ENCODE measurements at places on chromosomes 11 and 22. TPM values are rescaled to one million over a fixed set of nuclear protein-coding genes. Genes with fewer than 3 reads are reported as not detected.

DNA sequence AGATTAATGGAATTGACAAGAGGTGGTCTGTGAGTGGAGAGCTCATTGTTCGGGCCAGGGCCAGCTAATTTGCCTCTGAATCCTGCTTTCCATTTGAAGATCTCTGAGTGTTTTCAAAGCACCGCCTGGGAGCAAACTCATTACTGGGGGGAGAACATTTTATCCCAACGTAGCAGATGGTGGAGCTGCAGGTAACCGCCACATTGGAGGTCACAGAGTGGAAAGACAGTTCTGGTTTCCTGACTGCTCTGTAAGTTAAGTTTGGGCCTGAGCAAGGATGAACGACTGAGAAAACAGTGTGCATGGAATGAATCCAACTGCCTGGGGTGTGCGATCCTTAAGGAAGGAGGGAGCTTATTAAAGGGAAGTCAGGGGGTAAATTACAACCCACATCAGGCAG, 30.5 kb downstream of the LMO2 start:
- no peak for DNase-seq

- DNase-seq = no peak
Observed at GRCh38 chr11:102345904-102346303, 1.1 kb upstream of the BIRC2 start.

DNA sequence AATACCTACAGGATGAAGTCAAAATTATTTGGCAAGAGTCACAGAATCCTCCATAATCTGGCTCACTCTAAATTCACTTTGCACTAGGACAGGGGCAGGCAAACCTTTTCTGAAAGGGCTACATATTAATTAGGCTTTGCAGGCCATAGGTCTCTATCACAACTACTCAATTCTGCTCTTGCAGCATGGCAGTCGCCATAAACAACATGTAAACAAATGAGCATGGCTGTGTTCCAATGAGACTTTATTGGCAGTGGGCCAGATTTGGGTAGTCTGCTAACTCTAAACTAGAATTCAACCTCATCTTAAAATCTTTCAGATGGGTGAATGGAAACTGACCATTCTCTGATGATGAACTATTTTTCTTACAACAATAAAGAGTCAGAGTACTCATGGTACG, 5.8 kb downstream of the THRSP start:
- no peak for DNase-seq

- no peak for DNase-seq
Observed at GRCh38 chr11:44823006-44823405, 96.2 kb downstream of the TSPAN18 start.

DNA sequence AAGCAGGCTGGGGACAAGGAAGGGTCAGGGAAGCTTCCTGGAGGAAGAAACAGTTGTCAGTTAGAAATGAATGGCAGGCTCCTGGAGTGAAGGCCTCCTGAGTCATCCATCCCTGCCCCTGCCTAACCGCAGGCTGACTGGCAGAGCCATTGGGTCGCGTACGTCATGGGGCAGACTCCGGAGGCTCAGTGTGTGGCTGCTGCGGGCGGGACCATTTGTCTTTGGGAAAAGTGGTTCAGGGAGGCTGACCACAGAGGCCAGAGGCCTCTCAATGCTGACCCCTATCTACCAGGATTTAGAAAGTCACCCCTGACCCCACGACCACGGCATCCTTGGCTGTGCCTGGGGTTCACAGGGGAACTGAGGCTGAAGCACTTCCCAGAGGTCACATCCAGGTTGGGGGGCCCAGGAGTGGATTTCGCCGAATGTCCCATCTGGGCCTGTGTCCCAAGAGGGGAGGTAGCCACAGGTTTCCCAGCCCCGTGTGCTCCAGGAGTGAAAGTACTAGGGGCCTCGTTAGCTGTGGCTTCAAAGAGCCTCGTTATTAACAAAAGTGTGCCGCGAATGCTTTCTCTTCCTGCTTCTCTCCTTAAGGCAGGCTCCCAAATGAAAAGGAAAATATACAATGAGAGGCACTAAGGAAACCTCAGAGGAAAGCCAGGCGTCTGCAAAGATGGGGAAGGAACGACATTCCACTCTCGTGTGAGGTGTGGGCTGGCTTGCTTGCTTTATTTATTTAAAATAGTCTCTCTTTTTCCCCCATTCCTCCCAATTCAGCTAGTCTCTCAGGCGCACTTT, 58.9 kb downstream of the FLRT1 start:
- DNase-seq = no peak

GRCh38 chr11:20037396-20038153, 122.7 kb downstream of the DBX1 start:
- DNase-seq = no peak

- DNase-seq = no peak
Observed at GRCh38 chr11:66722745-66723651, 6.0 kb downstream of the SPTBN2 start.

DNA sequence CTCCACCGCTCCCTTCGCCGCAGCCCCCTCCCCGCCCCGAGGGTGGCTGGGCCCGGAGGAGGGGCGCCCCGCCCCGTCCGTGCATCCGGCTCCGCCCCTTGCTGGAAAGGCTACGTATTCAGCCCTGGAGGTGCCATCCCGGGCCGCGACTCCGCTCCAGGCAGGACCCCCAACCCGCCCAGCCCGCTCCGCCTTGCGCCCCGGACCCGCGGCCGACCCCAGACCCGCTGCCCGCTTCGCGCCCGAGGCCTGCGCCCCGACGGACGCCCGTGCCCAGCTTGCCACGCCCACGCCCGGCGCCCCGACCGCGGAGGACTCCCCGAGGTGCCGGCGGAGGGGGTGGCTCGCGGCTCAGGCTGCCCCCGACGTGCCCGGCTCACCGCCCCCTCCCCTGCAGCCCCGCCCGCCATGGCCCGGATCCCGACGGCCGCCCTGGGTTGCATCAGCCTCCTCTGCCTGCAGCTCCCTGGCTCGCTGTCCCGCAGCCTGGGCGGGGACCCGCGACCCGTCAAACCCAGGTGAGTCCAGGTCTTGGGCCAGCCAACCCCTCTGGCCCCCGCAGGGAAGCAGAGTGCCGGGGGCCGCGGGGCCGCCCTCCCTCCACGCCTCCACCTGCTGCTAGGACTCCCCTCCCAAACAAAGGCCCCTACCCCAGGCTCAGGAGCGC, at the start of gene ADM2:
TSS of gene ADM2 (plus strand) at position 104 of the 667 bp plus-strand sequence. CDS start at position 409, 305 bp downstream.
- no peak for DNase-seq

GRCh38 chr11:116844722-116845121, 7.3 kb upstream of the APOA1 start:
- no peak for DNase-seq

DNA sequence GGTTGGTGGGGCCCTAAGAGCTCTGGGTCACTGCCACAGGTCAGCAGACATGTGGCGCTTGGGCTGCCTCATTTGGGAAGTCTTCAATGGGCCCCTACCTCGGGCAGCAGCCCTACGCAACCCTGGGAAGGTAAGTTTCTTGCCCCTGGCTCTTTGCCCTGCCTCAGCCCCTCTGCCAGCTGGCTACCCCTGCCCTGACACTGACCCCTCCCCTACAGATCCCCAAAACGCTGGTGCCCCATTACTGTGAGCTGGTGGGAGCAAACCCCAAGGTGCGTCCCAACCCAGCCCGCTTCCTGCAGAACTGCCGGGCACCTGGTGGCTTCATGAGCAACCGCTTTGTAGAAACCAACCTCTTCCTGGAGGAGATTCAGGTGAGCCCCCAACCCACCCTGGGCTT, 1.9 kb downstream of the SCYL1 start:
- no peak for DNase-seq

DNA sequence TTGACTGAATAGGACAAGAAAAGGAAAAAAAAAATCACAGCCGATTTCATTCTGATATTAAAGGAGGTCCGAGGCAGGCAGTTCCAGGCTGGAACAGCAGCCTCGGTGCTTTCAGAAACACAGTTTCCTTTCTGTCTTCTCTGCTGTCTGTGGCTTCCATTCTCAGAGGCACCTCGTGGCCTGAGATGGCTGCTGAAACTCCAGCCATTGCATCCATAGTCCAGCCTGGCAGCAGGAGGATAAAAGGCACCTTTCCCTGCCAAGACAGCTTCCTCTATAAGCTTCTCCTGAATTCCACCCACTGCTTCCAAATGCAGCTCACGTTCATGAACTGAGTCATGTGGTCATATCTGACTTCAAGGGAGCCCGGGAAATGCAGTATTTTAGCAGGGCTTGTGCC, 390.5 kb downstream of the TBC1D22A start:
- no peak for DNase-seq

DNA sequence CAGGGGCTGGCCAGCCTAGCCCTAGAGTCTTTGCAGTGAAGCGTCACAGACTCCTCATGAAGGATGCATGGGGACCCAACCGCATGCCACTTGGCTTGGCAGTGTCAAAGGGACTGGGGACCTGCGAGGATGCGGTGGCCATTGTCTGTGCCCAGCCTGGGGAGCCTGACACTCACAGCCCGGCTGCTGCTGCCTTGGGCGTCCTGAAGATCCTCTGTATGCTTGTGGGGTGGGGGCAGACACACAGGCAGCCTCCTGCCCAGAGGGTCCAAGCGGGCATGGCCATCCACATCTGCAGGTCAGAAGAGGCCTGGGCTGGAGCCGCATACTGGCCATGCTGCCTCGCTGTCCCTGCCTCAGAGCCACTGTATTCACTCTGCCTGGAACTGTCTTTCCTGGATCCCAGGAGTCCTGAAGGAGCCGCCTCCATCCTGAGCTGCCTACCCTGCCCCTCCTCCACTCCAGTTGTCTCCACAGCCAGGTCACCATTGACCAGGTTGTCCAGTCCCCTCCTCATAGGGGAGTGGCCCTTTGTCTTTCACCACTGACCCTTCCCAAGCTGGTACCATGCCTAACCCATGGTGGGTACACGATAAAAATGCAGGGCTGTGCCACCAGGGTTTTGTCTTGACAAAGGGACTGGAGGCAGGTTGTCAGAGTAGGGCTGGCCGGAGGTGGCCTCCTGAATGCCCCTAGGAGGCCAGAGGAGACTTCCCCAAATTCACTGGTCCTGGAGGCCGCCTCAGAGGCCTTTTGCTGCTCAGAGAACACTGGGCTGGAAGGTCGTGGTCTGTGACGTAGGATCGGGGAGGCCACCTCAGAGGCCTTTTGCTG, 107.0 kb downstream of the KCNQ1OT1 start:
- DNase-seq = peak; percentile 4

DNA sequence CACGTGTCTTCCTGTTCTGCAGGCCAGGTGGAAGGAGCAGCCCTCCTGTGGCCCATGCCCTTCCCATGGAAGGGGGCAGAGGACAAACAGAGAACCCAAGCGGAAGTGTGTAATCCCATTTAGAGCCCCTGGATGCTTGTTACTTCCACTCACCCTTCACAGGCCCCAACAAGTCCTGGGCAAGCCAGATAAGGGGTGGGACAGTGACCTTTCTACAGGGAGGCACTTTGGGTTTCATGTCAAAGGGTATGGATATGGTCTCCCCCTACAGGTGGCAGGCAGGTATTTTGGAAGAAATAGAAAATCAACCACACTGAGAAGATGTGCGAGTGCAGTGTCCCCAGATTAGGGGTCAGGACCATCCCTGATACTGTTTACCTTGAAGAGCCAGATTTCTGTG, 11.4 kb downstream of the MPEG1 start:
- DNase-seq = no peak

- DNase-seq = no peak
Observed at GRCh38 chr11:59145534-59145933, 2.9 kb downstream of the FAM111A start.

DNA sequence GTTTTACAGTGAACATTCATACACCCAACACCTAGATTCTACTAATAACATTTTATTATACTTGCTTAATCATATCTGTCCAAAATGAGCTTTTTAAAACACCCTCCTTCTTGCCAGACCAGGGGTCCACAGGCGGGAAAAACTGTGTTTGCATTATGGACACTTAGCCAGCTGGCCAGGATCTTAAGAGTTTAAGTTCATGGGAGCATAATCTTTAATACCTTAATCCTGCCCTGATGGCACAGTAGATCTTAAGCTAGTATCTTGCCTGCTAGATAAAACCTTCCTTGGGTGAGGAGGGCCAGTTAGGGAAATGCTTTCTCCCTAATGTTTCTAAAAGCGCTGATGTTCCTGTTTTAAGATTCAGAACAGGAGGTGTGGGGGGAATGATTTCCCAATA, 13.1 kb upstream of the CCDC134 start:
- DNase-seq = no peak

- no peak for DNase-seq
Observed at GRCh38 chr11:709109-709997, 3.3 kb downstream of the EPS8L2 start.

- no peak for DNase-seq
Observed at GRCh38 chr11:55956521-55956920, 13.2 kb downstream of the OR10AG1 start.

GRCh38 chr11:74009675-74010305, 905 bp upstream of the UCP3 start:
- DNase-seq = no peak

- DNase-seq = no peak
Observed at GRCh38 chr11:112523951-112524350, 263.3 kb upstream of the PLET1 start.

DNA sequence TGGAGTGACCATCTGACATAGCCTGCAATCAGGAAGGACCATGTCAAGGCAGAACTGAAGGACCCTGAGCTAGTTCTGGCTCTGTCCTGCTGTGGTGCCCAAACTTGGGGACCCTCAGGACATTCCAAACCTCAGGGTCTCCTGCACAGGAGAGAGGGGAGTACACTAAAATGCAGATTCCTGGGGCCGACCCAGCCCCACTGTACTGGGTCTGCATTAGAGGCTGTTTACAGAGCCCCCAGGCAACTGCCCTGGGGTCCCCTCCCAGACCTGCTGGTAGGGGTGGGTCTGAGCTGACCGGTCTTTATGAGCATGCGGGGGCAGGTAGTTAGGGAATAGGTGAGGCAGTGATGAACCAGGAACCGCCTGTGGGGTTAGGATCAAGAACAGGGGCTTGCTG, 6.8 kb downstream of the TRPM5 start:
- no peak for DNase-seq

DNA sequence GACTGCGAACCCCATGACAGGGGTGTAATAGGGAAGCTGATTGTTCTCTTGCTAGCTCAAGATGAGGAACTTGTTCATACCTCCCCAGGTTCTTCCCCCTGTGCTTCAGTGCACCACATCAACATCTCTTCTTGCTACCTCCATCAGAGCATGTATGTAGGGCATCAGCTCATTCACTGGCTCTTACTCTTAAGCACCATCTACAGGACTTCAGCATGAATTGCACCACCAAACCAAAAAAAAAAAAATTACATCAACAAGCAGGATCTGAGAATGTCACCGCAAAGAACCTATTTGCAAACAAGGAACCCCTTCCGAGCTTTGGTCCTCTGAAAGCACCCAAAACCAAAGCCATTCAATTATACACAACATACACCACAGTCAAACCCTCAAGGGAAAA, 2226.5 kb upstream of the RAG2 start:
- no peak for DNase-seq

- no peak for DNase-seq
Observed at GRCh38 chr11:26063915-26064314, 268.0 kb upstream of the ANO3 start.

GRCh38 chr11:46207270-46207669, 70.2 kb upstream of the CREB3L1 start:
- DNase-seq = no peak

Gene TSPAN32
- total RNA-seq = 0.41 TPM

Gene ACER3
- total RNA-seq = 14.7 TPM

Gene BMAL1
- 29.8 TPM for total RNA-seq

Gene DGCR6
- 10.2 TPM for total RNA-seq

Gene TUBA8
- 2.9 TPM for total RNA-seq

Gene GGTLC3
- not detected for total RNA-seq

Gene NDUFS8
- total RNA-seq = 48.5 TPM

Gene APOL1
- 1.2 TPM for total RNA-seq

Gene SCUBE2
- 2.9 TPM for total RNA-seq

Gene B3GAT3
- total RNA-seq = 21.6 TPM

Gene DNAJC24
- 15.1 TPM for total RNA-seq

Gene ACRV1
- total RNA-seq = 0.82 TPM

Gene NRGN
- total RNA-seq = 2.9 TPM

Gene GNG3
- 20.0 TPM for total RNA-seq

Data from frontal cortex (tissue), 4 donors.